Activated T-helper 1 cell treated with anti-CD3 and anti-CD28 coated beads, Interleukin-12 subunit alpha, Interleukin-12 subunit beta, Interleukin-2, Interleukin-4 antibody, amounts not matched to agents 30 ng/mL and 10 ng/mL and 1 ng/mL, durations not matched to agents 14 hours and 24 hours and 36 hours (primary cell): ENCODE measurements at places on chromosomes 4 and X. TPM values are rescaled to one million over a fixed set of nuclear protein-coding genes. Genes with fewer than 3 reads are reported as not detected.

Gene TEX28
- total RNA-seq, result not detected in 2 replicates

DNA sequence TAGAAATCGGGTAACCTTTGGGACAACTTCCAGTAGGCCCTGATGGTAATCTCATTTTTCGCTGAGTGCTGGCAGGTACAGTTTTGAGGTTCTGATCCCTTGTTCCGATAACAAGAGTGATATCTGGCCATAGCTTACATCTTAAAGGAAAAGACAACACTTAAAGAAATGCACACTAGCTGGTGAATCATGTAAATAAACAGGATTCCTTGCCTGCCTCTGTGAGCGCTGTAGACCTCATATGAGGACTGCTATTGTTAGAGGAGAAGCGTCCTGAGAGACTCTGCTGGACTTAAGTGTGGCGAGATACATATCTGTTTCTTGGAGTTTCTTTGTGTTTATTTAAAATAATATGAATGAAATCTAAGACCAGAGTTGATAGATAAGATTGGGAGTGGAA lies 149.3 kb upstream of the SLC4A4 start:
- peaks cover 62% of the 10 kb centered on the region for H3K27me3 ChIP-seq
- H3K4me1 ChIP-seq, result peaks cover 30% of the 10 kb centered on the region
- no peak for DNase-seq
- H3K4me3 ChIP-seq, result no peak overlapping the region
- no peak overlapping the region for H3K27ac ChIP-seq

Gene MAGEB17
- not detected in 2 replicates for total RNA-seq

DNA sequence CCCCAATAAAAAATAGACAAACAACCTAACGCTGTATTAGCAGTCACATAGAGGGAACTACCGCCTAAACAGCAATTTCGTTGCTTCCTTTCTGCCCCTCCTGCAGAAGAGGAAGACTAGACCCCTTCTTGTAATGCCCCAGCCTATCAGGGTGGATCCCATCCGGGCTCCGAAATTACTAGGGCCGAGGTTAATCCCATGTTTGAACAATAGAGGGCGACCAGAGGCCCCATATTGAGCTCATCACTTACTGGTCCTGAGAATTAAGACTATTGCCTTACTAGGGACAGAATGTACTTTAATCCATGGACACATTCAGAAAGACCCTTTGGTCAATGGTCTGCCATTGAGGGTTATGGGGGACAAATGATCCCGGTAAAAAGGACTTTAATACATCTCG lies 11.8 kb upstream of the ZNF630 start:
- no peaks in the 10 kb centered on the region for H3K36me3 ChIP-seq
- peaks cover 4% of the 10 kb centered on the region for H3K27me3 ChIP-seq
- H3K4me3 ChIP-seq, result no peak overlapping the region

GRCh38 chr4:24867251-24867650 lies 45.6 kb downstream of the CCDC149 start:
- no peaks in the 10 kb centered on the region for H3K4me1 ChIP-seq
- no peaks in the 10 kb centered on the region for H3K36me3 ChIP-seq
- H3K27me3 ChIP-seq, result no peaks in the 10 kb centered on the region
- no peak overlapping the region for H3K4me3 ChIP-seq
- DNase-seq, result no peak
- H3K27ac ChIP-seq, result no peak overlapping the region

DNA sequence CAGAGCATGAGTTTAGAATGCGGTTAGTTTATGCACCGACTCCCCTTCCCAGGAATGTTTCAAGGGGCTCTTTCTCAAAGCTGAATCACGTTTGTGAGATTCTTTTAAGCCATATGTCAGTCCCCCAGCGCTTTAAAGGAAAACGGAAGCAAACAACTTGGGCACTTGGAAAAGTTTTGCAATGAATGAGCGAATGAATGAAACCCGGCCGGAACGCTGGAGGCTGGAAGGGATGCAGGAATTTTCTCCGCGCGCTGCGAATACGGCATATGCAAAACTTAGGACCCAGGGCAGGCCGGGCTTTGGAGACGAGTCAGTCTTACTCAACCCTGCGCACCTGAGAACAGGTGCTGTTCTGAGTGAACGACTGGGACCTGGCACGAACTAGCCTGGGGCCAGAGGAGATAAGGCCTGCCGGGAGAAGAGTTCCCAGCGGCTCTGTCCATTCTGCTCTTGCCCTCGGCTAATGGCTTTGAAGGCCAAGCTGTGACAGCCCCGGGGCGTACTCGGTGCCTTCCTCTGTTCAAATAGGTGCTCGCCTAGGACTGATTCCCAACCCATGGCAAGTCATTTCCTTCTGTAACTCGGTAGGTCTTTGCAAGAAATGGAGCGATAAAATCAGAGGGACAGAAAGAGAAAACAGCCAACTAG lies 743 bp upstream of the NRK start:
- no peak overlapping the region for H3K27ac ChIP-seq
- no peaks in the 10 kb centered on the region for H3K36me3 ChIP-seq
- DNase-seq, result no peak
- H3K4me1 ChIP-seq, result no peaks in the 10 kb centered on the region
- peaks cover 18% of the 10 kb centered on the region for H3K27me3 ChIP-seq

GRCh38 chrX:48794911-48795515 lies 6.9 kb upstream of the HDAC6 start:
- no peak overlapping the region for H3K4me3 ChIP-seq
- DNase-seq, result no peak
- H3K27ac ChIP-seq, result no peak overlapping the region

DNA sequence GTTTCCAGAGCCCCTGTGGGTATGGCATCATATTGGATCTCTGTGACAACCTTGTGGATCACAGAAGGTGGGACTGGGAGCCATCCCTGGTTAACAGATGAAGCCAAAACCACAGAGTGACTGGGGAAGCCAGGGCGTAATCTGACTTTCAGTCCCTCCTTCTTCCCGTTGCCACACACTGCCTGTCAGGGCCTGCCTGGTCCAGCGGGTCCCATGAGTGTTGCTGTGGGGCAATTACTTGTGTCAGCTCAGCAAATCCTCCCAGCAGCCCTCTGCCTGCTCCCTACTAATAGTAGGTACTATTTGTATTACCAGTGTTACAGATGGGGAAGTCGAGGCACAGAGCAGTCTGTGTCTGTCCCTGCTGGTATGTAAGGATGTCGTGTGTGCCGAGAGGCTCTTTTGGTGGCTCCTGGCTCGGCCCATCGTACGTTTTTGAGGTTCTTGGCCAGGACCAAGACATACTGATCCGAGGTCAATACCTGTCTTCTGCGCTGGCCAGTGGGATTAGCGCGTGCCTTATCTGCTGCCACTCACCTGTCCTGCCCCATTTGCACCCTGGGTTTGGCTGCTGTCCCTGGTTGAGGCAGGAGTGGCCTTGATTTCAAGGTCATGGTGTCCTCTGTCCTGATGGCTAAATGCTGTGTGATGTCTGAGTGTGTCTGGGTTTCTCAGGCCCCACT lies 5.7 kb downstream of the NSG1 start:
- no peak overlapping the region for H3K27ac ChIP-seq
- H3K4me1 ChIP-seq, result peaks cover 5% of the 10 kb centered on the region
- no peaks in the 10 kb centered on the region for H3K36me3 ChIP-seq
- DNase-seq, result no peak

- no peaks in the 10 kb centered on the region for H3K27me3 ChIP-seq
- H3K4me1 ChIP-seq, result no peaks in the 10 kb centered on the region
- H3K27ac ChIP-seq, result no peak overlapping the region
Observed at GRCh38 chr4:16334601-16335000, 108.3 kb upstream of the TAPT1 start.

DNA sequence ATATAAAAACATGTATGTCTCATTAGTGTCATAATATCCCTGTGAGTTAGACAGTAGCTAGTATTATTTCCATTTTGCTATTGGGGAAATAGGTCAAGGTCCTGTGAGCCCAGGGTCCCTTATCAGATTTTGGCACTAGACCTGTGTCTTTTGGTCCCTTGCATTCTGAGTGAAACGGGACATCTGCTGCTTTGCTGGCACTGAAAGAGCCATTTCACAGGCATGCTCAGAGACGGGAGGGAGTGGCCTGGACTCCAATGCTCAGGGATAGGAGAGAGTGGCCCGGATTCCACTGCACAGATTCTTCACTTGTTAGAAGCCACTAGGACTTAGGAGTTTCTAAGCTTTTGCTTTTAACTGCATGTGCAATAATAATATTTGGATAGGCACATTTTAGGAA lies 177.2 kb downstream of the TSPAN5 start:
- DNase-seq, result no peak
- H3K27me3 ChIP-seq, result no peaks in the 10 kb centered on the region
- peaks cover 83% of the 10 kb centered on the region for H3K4me1 ChIP-seq
- H3K4me3 ChIP-seq, result no peak overlapping the region
- peaks cover 34% of the 10 kb centered on the region for H3K36me3 ChIP-seq

GRCh38 chr4:151786158-151786495 lies 25.3 kb upstream of the GATB start:
- H3K36me3 ChIP-seq, result no peaks in the 10 kb centered on the region
- H3K27me3 ChIP-seq, result peaks cover 12% of the 10 kb centered on the region
- DNase-seq, result no peak
- no peaks in the 10 kb centered on the region for H3K4me1 ChIP-seq

Gene MTCP1
- total RNA-seq, result 9.1 and 12.7 TPM in 2 replicates

DNA sequence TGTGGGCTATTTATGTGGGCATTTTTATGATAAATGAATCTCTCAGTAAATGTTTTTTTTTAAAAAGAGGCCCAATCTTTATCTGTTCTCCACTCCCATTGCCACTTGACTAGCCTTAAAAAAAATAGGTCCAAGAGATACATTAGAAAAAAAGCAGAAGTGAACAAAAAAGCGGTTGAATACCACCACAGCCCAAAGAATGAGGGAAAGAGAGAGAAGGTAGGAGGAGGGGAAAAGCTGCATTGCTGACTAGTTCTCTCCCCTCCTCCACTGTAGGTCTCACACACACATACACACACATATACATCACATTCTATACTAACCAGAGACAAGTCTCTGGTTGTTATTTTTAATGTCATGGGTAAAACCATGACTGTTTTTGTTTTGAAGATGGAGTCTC lies 95.8 kb upstream of the IL13RA1 start:
- no peak overlapping the region for H3K27ac ChIP-seq
- H3K27me3 ChIP-seq, result no peaks in the 10 kb centered on the region
- DNase-seq, result no peak
- H3K4me1 ChIP-seq, result no peaks in the 10 kb centered on the region
- H3K36me3 ChIP-seq, result peaks cover 23% of the 10 kb centered on the region
- H3K4me3 ChIP-seq, result no peak overlapping the region

- no peaks in the 10 kb centered on the region for H3K36me3 ChIP-seq
- H3K27me3 ChIP-seq, result no peaks in the 10 kb centered on the region
- H3K27ac ChIP-seq, result no peak overlapping the region
- DNase-seq, result no peak
- H3K4me3 ChIP-seq, result no peak overlapping the region
- no peaks in the 10 kb centered on the region for H3K4me1 ChIP-seq
Observed at GRCh38 chr4:61225656-61226055, 25.5 kb downstream of the ADGRL3 start.

GRCh38 chrX:109840585-109840984 lies 107.5 kb upstream of the ACSL4 start:
- no peaks in the 10 kb centered on the region for H3K36me3 ChIP-seq
- H3K27me3 ChIP-seq, result no peaks in the 10 kb centered on the region
- H3K4me3 ChIP-seq, result no peak overlapping the region
- DNase-seq, result no peak

GRCh38 chrX:71292669-71293365 lies 8.7 kb upstream of the ITGB1BP2 start:
- H3K27ac ChIP-seq, result no peak overlapping the region
- H3K4me1 ChIP-seq, result peaks cover 5% of the 10 kb centered on the region
- DNase-seq, result no peak
- no peak overlapping the region for H3K4me3 ChIP-seq

DNA sequence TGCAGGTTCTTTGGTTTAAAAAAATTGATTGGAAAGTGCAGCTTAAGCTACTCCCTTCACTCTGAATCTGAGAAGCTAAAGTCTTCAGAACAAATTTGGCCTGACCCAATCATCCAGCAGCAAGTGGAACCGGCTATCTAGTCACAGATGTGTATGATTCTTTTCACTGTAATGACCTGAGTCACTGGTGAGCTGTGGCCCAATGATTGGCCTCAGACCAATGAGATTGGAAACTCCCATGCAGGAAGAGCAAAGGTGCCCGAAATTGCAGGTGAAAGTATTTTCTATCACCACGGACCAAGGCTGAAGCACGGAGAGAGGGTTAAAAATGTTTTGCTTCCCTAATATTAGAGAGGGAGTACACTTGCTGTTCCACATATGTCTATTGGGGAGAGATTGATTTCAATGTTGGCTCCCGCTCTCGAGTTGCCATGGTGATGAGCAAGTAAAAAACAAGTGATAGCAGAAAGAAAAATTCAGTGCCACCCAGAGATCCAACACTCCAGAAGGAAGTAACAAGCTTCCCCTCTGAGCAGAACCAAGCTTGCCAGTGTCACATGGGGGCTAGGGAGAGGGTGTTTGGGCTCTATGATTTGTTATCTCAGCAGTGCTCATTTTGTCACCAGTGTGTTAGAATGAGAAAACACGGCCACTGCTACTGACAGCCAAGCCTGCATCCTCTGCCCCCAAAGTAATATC lies 11.2 kb downstream of the RIPPLY1 start:
- no peak for DNase-seq
- no peaks in the 10 kb centered on the region for H3K4me1 ChIP-seq
- H3K4me3 ChIP-seq, result no peak overlapping the region
- no peaks in the 10 kb centered on the region for H3K36me3 ChIP-seq
- H3K27me3 ChIP-seq, result no peaks in the 10 kb centered on the region

Gene FAM193A
- total RNA-seq, result 30.4 and 32.2 TPM in 2 replicates

Gene TLR6
- 1.3 and 1.7 TPM in 2 replicates for total RNA-seq
